ENCODE measurements at places on chromosomes 13 and 19.
A peak's percentile ranks its signal among the peaks of the same experiment; 100 is the strongest.

DNA sequence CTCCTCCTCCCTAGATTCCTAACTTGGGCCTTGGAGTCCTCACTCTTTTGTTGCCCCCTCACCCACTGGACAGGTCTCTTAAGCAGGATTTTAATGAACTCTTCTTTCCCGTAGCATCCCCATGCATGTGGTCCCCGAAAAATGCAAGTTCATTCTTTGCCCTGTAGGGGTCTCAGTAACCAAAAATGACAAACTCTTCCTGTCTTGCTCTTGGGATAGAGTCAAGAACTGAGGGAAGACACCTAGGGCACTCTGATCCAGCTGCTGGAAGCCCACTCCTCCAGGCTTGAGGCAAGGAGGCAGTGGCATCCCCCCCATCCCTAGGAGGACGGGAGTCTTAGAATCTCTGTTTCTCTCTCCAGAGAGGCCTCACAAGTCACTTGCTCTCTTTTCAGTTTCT, 987.0 kb downstream of the DIAPH3 start:
- no peak for DNase-seq

GRCh38 chr19:3556978-3557460, 367 bp downstream of the MFSD12 start:
- DNase-seq, result no peak

GRCh38 chr13:88063741-88064140, 392.6 kb downstream of the SLITRK5 start:
- DNase-seq, result no peak

- no peak for DNase-seq
Measured at GRCh38 chr19:17754634-17755442, 3.6 kb downstream of the FCHO1 start.

- no peak for DNase-seq
Measured at GRCh38 chr19:13269348-13269747, 119.1 kb downstream of the IER2 start.

DNA sequence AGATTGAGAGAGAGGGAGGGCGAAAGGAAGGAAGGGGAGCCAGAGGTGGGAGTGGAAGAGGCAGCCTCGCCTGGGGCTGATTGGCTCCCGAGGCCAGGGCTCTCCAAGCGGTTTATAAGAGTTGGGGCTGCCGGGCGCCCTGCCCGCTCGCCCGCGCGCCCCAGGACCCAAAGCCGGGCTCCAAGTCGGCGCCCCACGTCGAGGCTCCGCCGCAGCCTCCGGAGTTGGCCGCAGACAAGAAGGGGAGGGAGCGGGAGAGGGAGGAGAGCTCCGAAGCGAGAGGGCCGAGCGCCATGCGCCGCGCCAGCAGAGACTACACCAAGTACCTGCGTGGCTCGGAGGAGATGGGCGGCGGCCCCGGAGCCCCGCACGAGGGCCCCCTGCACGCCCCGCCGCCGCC, at the start of gene TNFSF11:
Gene TNFSF11, plus strand, starts transcription at position 142 of the 400 bp plus-strand sequence. Its CDS starts 152 bp downstream, at position 294.
- no peak for DNase-seq

- no peak for DNase-seq
Measured at GRCh38 chr13:57558051-57558467, 73.5 kb upstream of the PCDH17 start.

- DNase-seq, result no peak
Measured at GRCh38 chr13:51520524-51520923, 63.7 kb upstream of the WDFY2 start.

- no peak for DNase-seq
Measured at GRCh38 chr19:38304352-38304865, 358 bp downstream of the C19orf33 start.

- no peak for DNase-seq
Measured at GRCh38 chr19:54429176-54429495, 13.9 kb downstream of the TTYH1 start.

GRCh38 chr19:12779162-12779993, 4.0 kb upstream of the HOOK2 start:
- no peak for DNase-seq

- peak; percentile 51 for DNase-seq
Measured at GRCh38 chr13:46551410-46552302, 1.3 kb upstream of the LRCH1 start.

GRCh38 chr13:30388406-30389283, 33.6 kb upstream of the UBE2L5 start:
- DNase-seq, result no peak

GRCh38 chr19:2476451-2477140, 669 bp downstream of the GADD45B start:
- DNase-seq, result no peak

GRCh38 chr13:55159765-55160164, 1981.0 kb upstream of the PRR20A start:
- DNase-seq, result no peak

- peak; percentile 87 for DNase-seq
Measured at GRCh38 chr19:44141191-44142058, at the start of gene ZNF234. TSS of gene ZNF234 (plus strand) at chr19:44141554. CDS start at chr19:44144633, 3,079 bp downstream.

DNA sequence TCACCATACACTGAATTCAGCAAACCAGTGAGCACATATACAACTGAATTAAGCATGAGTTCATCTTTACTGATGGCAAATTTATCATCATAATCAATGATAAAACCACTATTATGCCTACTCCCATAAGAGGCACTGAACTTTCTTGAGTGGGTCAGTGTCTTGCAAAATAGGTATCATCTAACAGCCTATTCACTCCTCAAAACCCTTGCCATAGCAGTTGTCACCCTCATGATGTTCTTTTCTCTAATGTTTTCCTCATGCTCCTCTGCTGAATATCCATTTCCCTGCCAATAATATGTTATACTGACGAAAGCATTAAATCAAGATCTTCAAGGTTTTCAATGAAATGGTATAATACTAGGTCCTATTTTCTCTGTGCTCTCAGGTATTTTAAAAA, 5.6 kb downstream of the ARGLU1 start:
- no peak for DNase-seq

- no peak for DNase-seq
Measured at GRCh38 chr19:15292847-15293582, 39.3 kb downstream of the BRD4 start.

GRCh38 chr13:21124852-21125251, 51.5 kb downstream of the SKA3 start:
- DNase-seq, result peak; percentile 35

- DNase-seq, result no peak
Measured at GRCh38 chr19:919199-920050, 2.3 kb downstream of the KISS1R start.

DNA sequence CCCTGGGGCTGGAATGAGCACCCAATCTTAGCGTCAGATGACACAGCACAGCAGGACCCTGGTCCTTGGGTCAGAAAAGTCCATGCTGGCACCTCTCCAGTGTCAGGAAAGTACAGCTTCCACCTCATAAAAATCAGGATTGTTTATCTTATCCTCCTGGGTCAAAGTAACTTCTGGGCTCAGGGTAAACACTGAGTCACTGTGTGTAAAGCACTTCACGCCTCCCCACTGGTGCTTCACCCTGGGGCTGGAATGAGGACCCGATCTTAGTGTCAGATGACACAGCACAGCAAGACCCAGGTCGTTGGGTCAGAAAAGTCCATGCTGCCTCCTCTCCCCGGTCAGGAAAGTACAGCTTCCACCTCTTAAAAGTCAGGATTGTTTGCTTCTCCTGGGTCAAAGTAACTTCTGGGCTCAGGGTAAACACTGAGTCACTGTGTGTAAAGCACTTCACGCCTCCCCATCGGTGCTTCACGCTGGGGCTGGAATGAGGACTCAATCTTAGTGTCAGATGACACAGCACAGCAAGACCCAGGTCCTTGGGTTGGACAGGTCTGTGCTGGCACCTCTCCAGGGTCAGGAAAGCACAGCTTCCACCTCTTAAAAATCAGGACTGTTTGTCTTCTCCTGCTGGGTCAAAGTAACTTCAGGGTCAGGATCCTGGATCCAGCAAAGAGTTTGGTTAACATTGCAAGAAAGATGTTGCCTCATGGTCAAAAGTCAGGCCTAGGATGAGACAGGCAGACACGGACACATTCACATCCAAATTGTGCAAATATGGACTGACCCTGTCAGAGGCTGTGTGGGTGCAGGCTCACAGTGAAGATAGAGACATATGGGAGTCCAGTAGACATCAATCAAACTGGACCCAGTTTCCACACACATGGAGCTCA, 39.2 kb upstream of the CYP2A7 start:
- peak; percentile 98 for DNase-seq

DNA sequence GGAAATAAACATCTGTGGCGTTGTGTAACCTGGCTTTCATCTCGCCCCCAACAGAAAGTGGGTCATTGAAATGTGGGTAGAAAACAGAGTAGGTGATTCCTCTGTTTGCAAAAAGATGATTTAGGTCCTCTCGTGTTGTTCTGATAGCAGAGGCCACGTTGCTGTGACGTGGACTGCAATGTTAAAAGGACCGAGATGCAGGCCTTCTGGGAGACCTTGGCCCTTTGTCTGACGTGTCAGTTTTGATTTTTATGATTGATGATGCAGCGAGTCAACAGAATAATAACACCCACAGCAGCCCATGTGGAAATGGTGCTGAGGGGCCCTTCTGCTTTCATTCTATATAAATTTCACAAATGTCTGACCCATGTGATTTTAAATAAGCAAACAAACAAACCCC, 68.9 kb downstream of the FGF9 start:
- no peak for DNase-seq

GRCh38 chr13:19658831-19659230, 25.4 kb downstream of the MPHOSPH8 start:
- no peak for DNase-seq

GRCh38 chr19:10643968-10644259, 10.2 kb upstream of the ILF3 start:
- no peak for DNase-seq

Data from A549 (cell line).